ENCODE measurements at places on chromosomes 3 and 15.
A peak's percentile ranks its signal among the peaks of the same experiment; 100 is the strongest.

- no peak for DNase-seq
Observed at GRCh38 chr3:99126316-99126715, 224.8 kb upstream of the DCBLD2 start.

DNA sequence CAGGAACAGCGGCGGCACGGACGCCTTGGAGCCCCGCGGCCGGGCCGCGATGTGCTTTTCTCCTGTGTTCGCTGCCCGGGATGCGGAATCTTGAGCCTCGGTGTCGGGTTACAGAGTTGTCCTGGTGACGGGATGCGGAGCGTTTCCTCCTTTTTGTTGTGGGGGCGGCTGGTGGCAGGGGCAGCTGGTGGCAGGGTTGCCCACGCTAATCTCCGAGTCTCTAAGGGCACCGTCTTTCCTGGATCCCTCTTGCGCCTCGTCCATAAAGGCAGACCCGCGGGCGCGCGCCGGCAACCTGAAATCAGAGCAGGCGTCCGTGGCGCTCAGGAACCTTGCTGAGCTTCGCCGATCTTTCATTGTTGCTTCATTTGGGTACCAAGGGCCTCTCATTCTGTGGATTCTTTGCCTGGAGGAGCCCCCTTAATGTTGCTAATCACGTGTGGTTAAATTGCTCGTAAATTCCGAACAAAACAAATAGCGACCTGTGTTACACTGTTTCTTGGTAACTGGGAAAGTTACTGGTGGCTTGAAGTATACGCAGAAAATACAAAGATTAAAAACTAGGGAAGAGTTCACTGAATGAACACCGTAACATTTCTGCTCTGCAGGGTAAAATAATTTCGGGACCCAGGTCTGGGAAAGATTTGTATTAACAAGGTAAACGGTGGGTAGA is 844 bp upstream of the PFN2 start:
- peak; percentile 9 for DNase-seq

- DNase-seq, result no peak
Observed at GRCh38 chr3:169028716-169029115, 634.8 kb downstream of the MECOM start.

DNA sequence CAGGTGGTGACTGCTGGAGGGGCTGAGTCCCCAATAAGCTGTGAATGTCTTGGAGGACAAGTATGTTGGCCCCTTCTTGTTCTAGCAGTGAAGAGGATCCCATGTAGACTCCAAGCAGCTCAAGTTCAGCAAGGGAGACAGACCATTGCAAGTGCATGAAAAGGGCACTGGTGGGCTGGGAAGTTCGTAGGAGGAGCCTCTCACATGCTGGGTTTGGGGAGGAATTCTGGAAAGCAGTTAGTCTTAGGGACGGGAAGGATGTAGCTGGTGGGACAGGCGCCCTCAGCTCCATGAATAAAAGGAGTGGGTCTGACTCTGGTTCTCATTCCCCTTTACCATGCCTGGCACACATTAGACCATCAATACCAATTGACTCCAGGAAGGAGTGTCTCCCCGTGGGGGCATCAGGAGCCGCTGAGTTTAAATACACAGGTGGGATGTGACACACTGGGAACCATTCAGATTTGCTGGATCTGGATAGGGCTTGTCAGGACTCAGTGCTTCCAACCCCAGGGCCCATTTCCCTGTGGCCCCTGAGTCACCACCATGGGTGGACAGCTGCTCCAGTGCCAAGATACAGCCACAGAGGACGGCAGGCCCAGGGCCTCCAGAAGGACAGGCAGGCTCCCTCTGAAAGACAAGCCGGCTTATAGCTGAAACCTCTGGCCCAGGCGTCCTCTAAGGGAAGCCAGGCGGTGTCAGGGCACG is 552 bp upstream of the XYLB start:
- no peak for DNase-seq

DNA sequence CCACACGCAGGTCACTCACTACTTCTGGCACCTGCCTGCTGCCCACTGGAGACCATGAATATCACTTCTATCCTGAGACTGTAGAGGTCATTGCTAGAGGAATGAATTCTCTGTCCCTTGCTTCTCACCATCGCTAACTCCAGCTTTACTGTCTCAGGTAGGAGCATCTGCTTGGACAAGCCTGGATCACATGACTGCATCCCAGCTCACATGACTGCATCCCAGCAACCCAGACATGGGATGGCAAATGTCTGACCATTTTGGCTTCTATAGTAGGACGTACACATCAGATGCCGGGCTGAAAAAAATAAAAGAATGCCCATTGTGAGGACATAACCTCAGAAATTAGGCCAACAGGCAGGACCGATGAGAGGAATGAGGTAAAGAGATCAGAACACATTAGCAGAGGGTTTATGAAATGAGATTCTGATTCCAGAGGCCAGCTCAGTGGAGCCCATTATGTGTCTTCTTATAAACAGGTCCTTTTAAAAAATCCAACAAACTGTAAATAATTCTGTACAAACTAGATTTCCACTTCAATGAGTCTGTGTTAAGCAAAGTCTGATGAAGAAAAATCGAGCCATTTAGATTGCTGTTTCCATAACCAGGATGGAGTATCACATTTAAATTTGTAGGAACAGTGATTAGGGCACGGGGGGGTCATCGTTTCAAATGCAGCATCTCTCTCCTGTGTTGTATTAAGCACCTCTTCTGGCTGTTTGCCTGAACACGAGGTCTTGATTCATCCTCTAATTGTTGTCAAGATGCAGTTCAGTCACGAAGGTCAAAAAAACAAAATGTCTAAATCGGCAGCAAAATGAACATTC is 126.7 kb downstream of the MTHFS start:
- DNase-seq, result no peak

GRCh38 chr15:25905140-25905539 is 42.0 kb upstream of the ATP10A start:
- no peak for DNase-seq

- no peak for DNase-seq
Observed at GRCh38 chr3:107082527-107082926, 294.7 kb upstream of the CCDC54 start.

DNA sequence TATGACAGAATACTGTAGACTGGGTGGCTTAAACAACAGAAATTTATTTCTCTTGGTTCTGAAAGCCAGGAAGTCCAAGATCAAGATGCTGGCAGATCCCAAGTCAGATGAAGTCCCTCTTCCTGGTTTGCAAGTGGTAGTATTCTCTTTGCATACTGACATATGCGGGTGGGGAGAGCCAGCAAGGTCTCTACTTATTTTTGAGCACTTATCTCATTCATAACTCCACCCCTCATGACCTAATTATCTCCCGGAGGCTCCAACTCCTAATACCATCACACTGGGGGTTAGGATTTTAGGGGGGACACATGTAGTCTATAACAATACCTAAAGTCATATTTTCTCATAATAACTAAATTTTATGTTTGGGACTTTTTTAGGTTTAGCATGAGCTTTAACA is 65.3 kb downstream of the BLM start:
- DNase-seq, result no peak

GRCh38 chr15:45376967-45377608 is 1.3 kb downstream of the GATM start:
- no peak for DNase-seq

DNA sequence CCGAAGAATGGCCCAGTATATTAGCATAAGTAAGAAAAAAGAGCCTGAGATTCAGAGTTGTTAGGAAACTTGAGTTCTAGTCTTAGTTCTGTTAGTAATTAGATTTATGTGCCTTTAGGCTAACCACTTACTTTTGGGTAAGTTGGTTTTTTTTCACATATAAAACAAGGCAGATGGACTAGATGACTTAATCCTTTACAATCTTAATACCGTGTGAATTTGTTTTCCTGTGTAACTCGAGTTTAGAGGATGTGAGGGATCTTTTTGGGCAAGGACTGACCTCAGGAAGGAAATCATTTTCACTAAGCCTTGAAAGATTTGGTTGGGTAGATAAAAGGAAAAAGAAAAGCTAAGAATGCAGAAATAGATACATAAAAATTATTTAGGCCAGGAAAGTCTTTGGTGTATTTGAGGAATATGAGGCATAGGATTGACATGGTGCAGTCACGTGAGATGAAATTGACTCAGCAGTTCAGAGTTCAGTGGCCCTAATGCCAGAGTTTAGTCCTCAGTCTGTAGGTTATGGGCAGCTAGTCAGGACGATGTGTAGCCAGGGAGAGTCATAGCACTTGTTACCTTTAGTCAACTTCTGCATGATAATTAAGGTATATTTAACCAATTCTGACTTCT is 34.6 kb downstream of the PAK2 start:
- no peak for DNase-seq

DNA sequence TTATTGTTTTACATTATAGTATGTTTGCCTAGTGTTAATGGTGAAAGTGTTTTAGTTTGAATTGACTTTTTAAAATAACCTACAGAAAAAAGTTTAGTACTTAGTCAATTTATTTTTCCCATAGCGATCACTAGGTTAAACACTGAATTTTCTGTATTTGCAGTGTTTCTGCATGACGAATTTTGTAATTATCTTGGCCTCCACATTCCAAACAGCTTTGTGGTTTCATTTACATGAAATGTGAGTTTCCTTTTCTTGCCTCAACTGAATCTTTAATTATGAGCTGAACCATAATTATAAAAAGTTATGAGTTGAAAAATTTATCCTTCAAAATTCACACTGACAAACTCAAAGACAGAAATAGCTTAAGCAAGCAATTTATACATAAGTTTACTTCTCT is 235.5 kb downstream of the CTNNB1 start:
- DNase-seq, result no peak

GRCh38 chr3:68256635-68257223 is 602.3 kb upstream of the SUCLG2 start:
- DNase-seq, result no peak

- DNase-seq, result peak; percentile 64
Observed at GRCh38 chr3:112043621-112044201, 9.2 kb downstream of the TMPRSS7 start.

DNA sequence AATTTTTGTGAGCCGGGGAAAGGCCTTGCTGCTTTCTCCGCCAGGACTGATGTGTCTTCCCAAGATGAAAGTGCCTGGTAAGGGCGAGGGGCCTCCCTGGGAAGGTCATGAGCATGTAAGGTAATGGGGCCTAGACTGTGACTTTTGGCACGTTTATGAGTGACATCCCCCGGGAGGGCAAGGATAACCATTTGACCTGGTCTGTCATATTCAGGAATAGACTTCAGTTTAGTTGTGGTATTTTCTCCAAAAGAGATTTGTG is 631 bp upstream of the CNBP start:
- DNase-seq, result no peak

- DNase-seq, result no peak
Observed at GRCh38 chr3:104856741-104857140, 510.0 kb upstream of the ALCAM start.

- DNase-seq, result no peak
Observed at GRCh38 chr3:64207289-64208080, 17.8 kb downstream of the PRICKLE2 start.

DNA sequence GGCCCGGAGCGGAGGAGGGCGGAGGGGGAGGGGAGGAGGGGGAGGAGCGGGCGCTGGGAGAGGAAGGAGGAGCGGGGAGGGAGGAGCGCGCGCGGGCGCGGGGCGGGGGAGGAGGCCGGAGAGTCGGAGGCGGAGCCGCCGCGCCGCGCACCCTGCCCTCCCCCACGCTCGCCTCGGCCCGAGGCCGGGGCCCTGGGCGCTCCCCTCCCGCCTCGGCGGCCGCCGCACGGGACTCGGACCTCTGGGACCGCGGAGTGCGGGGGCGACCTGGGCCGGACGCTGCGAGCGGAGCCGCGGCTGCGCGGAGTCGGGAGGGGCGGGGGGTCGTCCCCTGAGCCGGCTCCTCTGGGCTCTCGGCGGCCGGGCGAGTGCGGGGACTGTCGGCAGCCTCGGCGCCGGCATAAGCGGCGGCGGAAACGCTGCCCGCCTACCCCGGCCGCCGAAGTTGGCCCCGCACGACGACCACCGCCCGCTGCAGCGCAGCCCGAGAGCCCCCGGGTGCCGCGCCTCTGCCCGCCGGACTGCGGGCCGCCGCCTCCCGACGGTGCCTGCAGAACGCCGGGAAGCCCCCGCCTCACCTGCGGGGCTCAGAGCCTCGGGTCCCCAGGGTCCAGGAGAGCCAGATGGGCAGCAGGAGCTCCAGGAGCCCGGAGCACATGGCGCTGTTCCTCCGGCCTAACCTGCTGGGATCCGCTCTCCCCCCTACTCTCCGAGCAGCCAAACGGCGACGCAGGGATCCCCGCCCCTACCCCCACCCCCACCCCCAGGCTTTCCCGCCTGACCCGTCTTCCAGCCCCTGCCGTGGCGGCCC is 406 bp upstream of the GABRB3 start:
- no peak for DNase-seq

- no peak for DNase-seq
Observed at GRCh38 chr15:85168642-85169173, 187.1 kb downstream of the PDE8A start.

DNA sequence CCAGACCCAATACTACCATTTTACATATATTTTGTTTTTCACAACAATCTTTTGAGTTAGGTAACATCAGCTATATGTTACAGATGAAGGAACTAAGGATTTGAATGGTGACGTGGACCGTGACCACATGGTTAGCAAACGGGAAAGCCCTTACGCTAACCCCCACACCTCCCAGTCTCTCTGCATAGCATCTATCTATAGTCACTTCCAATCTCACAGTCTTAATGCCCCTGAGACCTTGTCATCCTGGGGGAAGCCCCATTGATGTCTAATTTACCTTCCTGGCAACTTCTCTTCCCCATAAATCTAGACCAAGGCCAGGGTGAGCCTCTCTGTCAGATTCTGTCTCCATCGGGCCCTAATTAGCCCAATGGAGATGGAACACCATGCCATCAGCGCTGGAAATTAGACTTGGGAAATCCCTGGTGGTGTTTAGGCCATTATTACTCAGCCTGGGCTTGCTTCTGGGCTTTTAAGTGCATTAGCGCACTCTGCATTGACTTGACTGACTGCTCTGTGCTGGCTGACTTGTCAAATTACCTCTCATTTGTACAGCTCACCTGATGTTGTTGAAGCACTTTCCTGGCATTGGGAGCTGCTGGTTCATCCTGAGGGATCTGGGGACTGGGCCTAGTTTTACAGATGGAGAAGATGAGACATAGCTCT is 34.0 kb upstream of the SH3GL3 start:
- DNase-seq, result no peak

GRCh38 chr3:49840388-49840787 is 16.0 kb downstream of the TRAIP start:
- DNase-seq, result no peak

GRCh38 chr3:140128631-140129030 is 193.6 kb downstream of the CLSTN2 start:
- no peak for DNase-seq

All from ascending aorta (tissue), 2 donors.